ENCODE measurements at places on chromosomes 1 and 21. TPM values are rescaled to one million over a fixed set of nuclear protein-coding genes. Genes with fewer than 3 reads are reported as not detected.
A peak's percentile ranks its signal among the peaks of the same experiment; 100 is the strongest.

- no peak for DNase-seq
These were observed 144.7 kb downstream of the APP start for GRCh38 chr21:26025536-26026512.

- DNase-seq = no peak
These were observed 11.3 kb upstream of the SYT6 start for GRCh38 chr1:114164840-114165543.

- no peak for DNase-seq
These were observed 168.8 kb downstream of the ZSCAN20 start for GRCh38 chr1:33641104-33641830.

DNA sequence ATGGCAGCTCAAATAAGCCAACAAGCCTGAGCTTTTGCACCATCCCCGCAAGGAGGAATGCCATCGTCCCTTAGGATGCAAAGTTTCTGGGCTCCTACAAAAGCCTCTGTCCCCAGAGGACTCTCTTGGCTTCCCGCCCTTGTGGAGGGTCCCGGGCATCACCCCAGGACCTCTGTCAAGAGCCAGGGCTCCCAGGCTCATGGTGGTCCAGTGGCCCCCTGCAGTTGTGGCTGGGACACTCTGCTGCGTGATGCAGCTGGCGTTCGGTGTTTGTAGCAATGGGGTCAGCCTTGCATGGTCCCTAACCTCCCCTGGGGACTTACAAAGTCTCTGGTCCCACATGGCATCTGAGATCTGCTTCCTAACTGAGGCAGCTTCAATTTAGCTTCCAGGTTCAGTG is 104.7 kb downstream of the RIPK4 start:
- DNase-seq = no peak

GRCh38 chr1:205600085-205600484 is 31.7 kb downstream of the ELK4 start:
- peak; percentile 49 for DNase-seq

DNA sequence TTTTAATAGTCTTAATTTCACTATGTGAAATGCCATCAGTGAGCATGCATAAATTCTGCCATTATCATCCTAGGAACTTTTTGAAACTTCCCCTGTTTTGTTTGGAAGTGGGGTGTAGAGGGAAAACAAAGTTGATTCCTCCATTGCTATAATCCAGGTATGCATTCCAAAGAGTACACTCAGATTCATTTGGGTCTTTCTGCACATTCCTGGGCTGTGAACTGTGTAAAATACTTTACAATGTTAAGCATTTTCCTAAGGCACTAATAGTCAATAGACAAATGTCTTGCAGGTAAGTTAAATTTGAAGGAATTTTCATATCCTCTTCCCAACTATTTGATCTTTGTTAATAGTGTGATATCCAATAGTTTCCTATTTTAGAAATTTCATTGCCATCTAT is 36.2 kb downstream of the SGIP1 start:
- no peak for DNase-seq

GRCh38 chr1:156379420-156380165 is 10.6 kb downstream of the RHBG start:
- no peak for DNase-seq

GRCh38 chr1:244077473-244078220 is 26.6 kb downstream of the ZBTB18 start:
- DNase-seq = no peak

GRCh38 chr1:178034676-178035075 is 59.2 kb upstream of the RASAL2 start:
- no peak for DNase-seq

- DNase-seq = no peak
These were observed 25.0 kb downstream of the VASH2 start for GRCh38 chr1:212975111-212975918.

DNA sequence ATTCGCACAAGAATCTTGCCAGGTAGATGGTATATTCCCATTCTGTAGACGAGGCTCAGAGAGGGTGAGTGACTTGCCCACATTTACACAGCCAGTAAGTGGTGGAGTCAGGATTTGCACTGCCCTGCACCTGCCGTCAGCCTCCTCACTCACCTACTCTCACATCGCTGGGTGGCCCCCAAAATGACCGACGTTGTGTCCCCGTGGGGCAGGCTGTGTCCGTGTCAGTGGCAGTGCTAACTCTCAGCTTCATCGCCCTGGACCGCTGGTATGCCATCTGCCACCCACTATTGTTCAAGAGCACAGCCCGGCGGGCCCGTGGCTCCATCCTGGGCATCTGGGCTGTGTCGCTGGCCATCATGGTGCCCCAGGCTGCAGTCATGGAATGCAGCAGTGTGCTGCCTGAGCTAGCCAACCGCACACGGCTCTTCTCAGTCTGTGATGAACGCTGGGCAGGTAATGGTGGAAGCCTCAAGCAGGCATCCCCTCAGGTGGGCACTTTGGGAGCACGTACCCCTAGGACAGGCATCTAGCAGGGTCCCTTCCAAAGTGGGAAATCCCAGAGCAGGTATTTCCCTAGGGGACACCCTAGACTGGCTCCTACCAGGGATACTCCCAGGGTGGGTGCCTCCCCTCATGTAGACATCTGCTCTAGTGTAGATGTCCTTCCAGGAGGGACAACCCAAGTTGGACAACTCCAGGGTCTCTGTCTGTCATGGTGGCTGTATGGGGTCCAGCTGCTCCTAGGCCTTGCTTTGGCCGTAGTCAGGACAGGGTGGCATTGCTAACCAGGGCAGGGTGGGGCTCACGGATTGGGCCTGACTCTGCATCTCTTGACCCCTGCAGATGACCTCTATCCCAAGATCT is 3.4 kb downstream of the HCRTR1 start:
- DNase-seq = no peak

DPM3 gene
- total RNA-seq = 57.0 TPM

EPHA8 gene
- total RNA-seq = not detected

MIA3 gene
- total RNA-seq = 51.8 TPM

All from activated CD8-positive, alpha-beta memory T cell treated with anti-CD3 and anti-CD28 coated beads, Interleukin-2, amount 10 ng/mL, durations not matched to agents 7 days and 5 days (primary cell).